ENCODE measurements at places on chromosomes 2 and 18.

GRCh38 chr2:70960833-70961647 lies 17.4 kb upstream of the ANKRD53 start:
- DNase-seq = no peak

GRCh38 chr18:69894467-69894866 lies 53.2 kb downstream of the CD226 start:
- DNase-seq = no peak

DNA sequence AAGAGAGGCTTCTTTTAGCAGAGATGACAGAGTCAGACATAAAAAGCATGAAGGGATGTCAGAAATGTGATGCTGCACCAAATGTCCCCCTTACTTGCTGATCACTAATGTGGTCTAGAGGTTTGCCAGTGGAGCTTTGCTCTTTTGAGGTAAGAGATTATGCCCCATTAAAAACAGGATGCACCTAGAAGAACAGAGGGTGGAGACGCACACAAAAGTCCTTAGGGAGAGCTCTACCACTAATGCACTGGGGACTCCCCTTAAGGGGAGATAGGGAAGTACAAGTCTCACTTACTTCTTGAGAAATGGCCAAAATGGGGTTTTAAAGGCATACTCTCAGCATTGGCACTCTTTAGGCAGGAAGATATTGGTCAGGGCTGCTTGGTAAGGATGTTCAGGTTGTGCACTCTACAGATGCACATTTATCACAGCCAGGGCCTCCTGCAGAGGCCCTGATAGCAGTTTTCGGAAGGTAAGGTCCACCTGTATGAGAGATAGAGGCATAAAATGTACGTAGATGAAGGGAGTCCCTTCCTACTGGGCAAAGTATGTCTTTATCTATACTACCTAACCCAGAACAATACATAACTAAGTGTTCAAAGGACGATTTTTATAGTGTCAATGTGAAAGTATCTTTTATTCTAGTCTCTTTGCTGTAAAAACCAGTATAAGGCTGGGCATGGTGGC lies 17.0 kb upstream of the SCYGR1 start:
- no peak for DNase-seq

GRCh38 chr18:51350081-51350480 lies 152.6 kb upstream of the MEX3C start:
- no peak for DNase-seq

DNA sequence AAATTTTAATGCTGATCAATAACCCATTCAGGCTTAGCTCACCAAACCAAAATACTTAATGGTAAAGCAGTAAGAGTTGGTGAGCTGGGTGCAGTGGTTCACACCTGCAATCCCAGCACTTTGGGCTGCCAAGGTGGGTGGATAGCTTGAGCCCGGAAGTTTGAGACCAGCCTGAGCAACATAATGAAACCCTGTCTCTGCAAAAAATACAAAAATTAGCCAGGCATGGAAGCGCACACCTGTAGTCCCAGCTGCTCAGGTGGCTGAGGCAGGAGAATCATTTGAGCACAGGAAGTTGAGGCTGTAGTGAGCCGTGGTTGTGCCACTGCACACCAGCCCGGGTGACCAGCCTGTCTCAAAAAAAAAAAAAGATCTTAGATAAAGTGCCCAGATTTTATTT lies 35.7 kb upstream of the MPP4 start:
- no peak for DNase-seq

DNA sequence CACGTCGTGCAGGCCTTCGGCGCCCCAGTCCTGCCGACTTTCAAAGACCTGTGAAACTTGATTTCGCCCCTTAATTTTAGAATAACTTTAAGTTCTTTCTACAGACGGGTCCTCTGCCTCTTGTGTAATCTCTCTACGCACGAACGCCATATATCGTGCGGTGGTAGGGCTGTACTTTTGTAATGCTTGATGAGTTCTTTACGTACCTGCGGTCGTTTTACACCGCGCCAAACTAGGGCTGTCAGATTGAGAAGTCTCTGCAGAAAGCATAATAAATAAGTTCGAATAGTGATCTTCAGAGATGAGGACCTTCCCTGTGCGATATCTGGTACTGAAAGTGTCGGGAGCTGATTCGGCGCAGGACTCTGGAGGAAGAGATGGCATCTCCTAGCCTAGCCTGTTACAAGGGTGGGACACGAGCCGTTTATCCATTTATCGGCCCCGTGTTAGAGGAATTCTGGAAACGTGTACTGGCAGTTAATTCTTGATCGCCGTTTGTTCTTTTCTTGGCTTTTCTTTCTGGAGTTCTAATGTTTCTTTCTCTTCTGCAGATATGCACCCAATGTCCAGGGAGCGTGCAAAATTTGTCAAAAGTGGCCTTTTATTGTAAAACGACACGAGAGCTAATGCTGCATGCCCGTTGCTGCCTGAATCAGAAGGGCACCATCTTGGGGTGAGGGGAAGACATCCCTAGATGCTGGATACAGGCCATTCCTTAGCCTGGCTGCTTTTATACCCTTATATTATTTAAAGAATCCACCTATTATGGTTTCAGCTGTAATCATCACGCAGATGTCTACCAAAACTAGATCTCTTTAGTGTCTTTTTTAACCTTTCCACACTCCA lies 781 bp upstream of the SLC5A6 start:
- DNase-seq = peak; percentile 82

- DNase-seq = no peak
These were observed 547.1 kb upstream of the ZEB2 start for GRCh38 chr2:145066856-145067548.

- DNase-seq = peak; percentile 65
These were observed 632 bp downstream of the AFTPH start for GRCh38 chr2:64524604-64525316.

- DNase-seq = no peak
These were observed 93.8 kb upstream of the SKOR2 start for GRCh38 chr18:47345291-47345690.

GRCh38 chr18:70994116-70994515 lies 705.3 kb downstream of the SOCS6 start:
- DNase-seq = no peak

GRCh38 chr18:54233747-54234146 lies 9.3 kb upstream of the MBD2 start:
- DNase-seq = no peak

DNA sequence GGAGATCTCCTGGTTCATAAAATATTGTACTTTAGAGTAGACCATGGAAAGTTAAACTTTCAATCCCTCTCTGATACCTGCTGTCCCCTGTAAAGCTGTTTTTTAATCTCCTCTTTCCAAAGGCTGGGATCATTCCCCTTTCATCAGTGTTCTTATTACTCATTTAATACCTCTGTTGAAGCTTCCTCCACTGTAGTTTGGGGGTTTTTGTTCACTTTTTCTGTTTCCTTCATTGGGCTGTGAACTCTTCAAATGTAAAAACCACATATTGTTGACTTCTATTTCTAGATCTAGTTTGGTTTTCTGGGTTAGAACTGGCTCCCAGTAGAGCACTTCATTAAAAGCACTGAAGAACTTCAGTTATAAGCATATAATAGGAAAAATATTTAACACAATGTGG lies 598.1 kb downstream of the RNF144A start:
- no peak for DNase-seq

DNA sequence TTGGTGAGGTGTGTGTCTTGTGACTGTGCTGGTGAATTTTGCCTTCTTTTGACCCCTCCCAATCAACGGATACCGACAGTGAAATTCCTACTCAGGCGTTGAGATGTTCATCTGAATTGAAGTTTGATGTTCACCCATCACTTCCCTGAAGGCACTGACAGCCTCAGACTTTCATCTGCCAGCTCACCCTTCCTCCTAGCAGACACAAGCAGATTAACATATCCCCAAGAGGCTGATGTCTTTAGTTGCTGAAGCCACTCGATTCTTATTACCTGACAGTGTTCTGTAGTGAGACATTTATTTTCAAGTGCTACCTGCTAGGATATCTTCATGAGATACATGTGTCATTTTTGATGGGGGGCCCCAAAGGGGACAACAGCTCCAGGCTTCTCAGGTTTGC lies 1330.1 kb upstream of the PIK3C3 start:
- no peak for DNase-seq

DNA sequence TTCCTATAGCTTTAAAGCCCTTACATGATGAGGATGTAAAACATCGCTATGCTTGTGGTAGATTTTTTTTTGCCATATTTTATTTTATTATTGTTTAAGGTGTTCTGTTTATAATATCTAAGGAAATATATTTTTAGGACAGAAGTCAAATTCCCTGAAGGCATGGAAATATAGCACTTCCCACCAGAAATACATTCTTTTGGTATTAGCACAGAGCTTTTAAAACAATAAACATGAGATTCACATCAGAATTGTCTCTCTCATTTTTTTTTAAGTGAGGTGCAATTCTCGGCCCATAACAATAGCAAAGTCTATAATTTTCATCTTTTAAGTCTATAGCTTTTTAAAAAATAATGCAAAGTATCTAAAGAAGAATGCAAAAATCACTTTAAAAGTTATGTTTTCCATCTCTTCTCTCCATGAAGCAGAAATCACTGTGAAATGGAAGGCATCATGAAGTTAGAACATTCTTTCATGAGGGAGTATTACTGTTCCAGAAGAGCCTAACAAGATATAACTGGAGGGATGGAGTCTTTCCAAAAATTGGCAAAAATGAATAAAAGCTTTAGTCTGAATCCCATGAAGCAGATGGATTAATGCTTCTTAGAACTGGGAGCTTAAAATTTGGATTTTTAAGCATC lies 283.6 kb upstream of the TRIB2 start:
- no peak for DNase-seq

GRCh38 chr2:54522624-54523281 lies 66.6 kb downstream of the SPTBN1 start:
- peak; percentile 69 for DNase-seq

DNA sequence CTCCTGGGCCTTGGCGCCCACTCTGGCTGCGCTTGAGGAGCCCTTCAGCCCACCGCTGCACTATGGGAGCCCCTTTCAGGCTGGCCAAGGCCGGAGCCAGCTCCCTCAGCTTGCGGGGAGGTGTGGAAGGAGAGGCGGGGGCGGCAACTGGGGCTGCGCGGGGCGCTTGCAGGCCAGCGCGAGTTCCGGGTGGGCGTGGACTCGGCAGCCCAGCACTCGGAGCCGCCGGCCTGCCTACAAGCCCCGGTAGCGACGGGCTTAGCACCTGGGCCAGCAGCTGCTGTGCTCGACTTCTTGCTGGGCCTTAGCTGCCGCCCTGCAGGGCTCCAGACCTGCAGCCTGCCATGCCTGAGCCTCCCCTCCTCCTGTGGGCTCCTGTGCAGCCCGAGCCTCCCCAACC lies 141.5 kb upstream of the SLC39A10 start:
- DNase-seq = no peak

DNA sequence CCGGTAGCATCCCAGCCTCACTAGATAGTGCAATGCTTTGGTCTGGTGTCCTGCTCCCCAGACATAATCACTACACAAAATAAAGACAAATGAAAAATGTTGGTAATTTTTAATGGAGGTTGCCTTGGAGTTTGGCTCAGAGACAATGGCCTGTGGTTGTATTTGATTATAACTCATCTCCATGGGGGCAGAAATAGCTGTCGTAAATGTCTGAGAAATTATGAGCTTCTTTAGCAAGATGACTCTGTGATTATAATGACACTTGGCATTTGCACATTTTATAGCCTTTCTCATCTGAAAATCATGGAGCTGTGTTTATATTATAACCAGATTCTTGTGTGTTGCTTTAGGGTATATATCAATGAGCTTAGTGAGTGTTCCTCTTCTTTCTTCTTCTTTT lies 1779.7 kb upstream of the CELF4 start:
- no peak for DNase-seq

- DNase-seq = no peak
These were observed 129.7 kb upstream of the MGAT5 start for GRCh38 chr2:134124047-134124753.

DNA sequence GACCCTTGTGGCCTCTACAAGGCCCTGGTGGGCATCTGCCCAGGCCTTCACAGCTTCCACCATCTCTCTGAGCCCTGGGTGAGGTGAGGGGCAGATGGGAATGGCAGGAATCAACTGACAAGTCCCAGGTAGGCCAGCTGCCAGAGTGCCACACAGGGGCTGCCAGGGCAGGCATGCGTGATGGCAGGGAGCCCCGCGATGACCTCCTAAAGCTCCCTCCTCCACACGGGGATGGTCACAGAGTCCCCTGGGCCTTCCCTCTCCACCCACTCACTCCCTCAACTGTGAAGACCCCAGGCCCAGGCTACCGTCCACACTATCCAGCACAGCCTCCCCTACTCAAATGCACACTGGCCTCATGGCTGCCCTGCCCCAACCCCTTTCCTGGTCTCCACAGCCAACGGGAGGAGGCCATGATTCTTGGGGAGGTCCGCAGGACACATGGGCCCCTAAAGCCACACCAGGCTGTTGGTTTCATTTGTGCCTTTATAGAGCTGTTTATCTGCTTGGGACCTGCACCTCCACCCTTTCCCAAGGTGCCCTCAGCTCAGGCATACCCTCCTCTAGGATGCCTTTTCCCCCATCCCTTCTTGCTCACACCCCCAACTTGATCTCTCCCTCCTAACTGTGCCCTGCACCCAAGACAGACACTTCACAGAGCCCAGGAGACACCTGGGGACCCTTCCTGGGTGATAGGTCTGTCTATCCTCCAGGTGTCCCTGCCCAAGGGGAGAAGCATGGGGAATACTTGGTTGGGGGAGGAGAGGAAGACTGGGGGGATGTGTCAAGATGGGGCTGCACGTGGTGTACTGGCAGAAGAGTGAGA lies 2.0 kb downstream of the PROC start:
- DNase-seq = no peak

- DNase-seq = no peak
These were observed 507.3 kb downstream of the RNF144A start for GRCh38 chr2:7424481-7424880.

DNA sequence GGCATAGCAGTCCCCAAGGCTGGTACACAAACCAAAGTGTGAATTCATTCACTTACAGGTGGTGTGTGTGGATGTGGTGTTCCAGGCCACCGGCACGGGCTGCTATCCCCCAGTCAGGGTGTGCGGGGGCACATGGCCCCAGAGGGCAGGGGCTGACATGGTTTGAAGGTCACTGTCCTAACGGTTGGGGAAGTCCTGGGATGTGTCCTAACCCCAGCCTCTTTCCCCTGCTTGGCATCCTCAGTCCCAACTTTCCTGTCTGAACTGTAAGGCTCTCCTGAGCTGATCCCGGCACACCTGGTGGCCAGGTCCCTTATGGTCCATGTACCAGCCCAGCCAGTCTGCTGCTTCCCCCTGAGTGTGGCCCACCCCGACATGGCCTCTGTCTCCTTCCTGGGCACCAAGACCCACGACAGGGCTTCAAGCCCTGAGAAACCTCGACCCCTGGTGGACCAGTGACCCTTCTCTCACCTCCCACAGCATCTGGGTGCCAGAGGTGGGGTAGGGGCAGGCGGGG lies 2.4 kb upstream of the TMEM185B start:
- no peak for DNase-seq

DNA sequence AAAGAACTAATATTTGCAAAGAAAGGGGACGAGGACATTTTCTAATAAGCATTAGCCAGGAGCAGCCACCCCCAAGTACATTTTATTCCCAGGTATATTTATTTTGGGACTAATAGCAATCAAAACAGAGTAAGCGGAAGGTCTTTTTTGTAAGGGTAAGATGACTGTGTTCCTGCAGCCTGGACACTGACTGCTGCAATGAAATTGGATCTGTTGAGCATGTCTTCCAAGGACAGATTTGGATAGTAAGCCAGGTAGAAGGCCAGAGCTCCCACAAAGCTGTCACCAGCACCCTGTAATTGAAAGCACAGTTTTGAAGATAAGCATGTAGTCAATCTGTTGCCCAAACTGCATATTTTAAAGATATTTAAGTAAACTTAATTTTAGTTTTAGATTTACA lies 10.0 kb downstream of the MRPL33 start:
- DNase-seq = no peak
